Left ventricle myocardium superior (tissue), 1 donor: ENCODE measurements at places on chromosomes 16 and 17. TPM values are rescaled to one million over a fixed set of nuclear protein-coding genes. Genes with fewer than 3 reads are reported as not detected.

DNA sequence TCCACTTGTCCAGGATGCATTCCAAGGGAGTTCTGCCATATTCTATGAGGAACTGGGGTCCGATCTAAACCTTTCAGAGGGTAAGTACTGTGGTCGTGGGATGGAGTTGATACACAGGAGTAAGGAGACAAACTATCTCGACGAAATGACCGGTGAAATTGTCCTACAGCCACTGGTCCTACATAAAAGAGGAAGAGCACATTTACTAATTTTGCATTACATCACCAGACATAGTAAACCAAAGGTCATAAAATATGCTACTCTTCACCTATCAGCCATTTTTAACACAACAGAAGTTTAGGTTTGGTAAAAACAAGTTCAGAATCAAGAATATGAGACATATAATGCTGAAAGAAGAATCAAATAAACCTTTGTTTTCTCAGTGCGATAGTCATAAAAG is 8.1 kb downstream of the HSF5 start:
- DNase-seq, result no peak

DNA sequence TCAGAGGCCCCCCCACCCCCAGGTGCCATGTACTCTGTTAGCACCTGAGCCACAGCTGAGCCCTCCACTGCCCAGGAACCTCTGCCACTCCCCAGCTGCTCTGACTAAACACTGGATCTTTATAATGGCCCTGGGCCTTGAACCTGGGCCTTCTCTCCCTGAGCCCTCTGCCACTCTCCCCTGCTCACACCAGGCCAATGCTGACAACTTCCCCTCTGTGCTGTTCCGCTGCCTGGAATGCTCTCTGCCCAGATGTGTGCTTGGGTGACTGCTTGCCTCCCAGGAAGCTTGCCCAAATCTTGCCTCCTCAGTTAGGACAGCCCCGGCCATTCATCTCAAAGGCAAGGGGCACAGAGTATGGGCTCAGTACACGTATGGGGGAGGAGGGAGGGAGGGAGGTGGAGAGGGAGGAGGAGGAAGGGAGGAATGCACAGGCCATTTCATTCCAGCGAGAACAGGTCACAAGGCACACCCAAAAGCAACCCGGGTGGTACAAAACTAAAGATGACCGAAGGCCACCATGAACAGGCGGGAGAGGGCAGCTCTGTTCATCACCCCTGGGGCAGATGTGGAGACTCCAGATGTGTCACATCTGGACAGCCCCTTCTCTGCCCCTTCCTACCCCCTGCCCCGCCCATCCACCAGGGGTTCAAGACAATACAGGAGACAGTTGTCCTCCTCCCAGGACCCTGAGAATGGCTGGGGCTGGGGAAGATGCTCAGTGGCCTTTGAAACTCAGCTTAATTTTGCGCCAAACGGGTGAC is 15.3 kb upstream of the TNFRSF13B start:
- DNase-seq, result no peak

FZD2 gene
- total RNA-seq, result 3.1 TPM

DNA sequence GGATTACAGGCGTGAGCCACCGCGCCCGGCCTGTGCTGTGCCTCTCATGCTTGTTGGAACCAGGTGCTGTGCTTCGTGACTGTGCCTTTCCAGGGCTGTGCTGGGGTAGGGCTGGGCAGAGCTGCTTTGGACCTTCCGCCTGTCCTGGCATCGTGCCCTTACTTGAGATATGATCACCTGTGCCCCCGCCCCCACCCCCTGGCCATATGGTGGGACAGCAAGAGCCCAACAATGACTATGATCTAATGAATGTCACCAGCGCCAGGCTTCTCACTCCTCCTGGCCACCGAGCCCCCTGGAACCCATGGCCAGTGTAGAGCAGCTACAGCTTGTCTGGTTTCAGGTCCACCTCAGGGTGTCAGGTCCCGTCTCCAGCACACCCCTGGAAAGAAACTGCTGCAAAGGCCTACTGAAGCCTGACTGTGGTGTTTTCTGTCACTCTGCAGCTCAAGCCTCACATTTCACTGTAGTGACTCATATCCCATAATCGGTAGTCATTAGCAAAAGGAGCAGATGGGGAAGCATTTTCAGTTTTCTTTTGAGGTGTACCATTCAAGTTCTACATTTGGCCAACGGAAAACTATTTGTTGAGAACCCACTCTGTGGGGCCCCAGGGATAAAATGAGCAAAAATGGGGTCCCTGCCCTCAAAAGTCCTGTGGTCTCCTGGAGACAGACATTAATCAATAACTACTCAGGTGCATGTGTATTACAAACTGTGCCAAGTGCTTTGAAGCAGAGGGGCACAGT is 22.1 kb downstream of the FCSK start:
- no peak for DNase-seq

WSB1 gene
- total RNA-seq, result 47.9 TPM

HSD3B7 gene
- total RNA-seq, result 7.4 TPM

DNA sequence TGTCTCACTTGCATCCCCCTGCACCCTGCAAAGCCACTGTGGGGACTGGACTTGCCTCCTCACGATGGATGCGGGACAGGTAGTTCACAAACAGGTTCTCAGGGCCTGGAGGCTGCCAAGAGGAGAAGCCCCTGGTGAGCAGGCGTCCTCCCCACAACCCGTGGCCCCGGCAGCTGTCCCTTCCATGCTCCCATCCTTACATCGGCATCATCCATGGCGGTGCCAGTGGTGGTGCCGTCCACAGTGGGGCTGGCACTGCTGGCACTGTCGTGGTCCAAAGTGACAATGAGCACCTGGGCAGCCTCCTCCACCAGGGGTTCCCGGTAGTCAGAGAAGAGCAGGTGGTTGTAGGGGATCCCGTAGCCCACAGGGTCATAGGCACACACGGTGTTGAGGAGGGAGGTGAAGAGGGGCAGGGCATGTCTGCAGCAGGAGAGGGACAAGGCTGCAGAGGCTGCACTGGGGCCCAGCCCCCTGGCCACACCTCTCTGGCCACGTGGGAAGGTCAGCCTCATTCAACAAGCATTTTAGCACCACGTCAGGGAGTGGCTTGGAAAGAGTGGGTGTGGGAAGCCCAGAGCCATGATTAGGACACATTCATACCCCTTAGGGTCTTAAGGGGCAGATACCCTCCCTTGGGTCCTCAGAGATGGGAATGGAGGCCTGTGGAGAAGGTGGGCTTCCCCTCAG is 12.6 kb downstream of the HID1 start:
- DNase-seq, result no peak

DNA sequence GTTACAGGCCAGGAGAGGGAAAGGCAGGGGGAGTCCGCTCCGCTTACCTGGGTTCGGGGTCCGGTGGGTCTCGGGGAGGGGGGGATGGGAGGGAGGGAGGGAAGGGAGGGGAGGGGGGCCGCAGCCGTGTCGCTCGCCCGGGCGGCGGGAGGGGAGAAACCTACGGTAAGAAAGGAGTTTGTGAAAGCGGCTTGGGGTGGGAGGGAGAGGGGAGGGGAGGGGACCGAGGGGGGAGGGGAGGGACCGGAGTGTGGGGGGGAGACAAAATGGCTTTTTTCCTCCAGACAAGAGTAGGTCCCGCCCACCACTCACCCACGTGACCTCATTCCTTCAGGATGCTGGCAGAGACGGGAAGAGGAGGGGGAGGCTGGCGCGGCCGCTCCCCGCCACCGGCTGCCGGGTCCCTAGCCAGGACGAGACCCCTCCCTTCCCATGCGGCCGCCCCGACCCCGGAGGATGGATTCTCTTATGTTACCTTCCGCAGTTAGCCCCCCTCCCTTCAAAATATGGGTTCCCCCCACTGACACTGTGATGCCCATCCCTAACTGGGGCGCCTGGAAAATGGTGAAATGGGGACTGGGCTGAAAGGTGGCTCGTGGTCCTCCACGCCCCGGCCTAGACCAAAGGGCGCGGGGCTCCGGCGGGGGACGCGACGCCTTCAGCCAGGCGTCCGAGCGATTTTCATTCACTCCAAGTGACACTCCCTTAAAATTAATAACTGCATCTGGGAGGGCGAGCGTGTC is at the start of gene PCGF2:
PCGF2 (minus strand) TSS at position 188 of the 743 bp plus-strand sequence. CDS start 7,934 bp downstream, outside the sequence.
- DNase-seq, result peak; percentile 94

GRCh38 chr17:75647061-75647460 is 13.8 kb downstream of the SMIM5 start:
- no peak for DNase-seq

DNA sequence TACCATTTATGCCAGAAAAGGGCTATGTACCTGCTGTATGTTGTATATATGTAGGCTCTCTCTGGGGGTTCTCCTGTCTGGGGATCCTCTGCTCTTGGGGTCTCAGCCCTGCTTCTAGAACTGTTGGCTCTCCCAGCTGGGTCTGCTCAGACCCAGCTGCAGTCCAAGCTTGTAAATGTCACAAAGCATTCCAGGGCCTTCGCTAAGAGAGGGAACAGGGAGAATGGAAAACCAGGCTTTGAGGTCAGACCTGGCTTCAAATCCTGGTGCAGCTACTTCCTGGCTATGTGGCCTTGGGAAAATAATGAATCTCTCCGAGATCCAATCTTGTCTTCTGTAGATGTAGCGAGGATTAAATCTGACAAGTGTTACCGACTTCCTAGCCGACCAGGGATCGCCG is 44.0 kb downstream of the NLRP1 start:
- no peak for DNase-seq

- peak; percentile 42 for DNase-seq
Measured at GRCh38 chr17:77120868-77121267, 19.9 kb upstream of the SEC14L1 start.

GRCh38 chr16:4193920-4194319 is 48.0 kb downstream of the SRL start:
- no peak for DNase-seq

GRCh38 chr16:31569360-31569717 is 41.6 kb downstream of the AHSP start:
- no peak for DNase-seq

SHBG gene
- total RNA-seq, result not detected
